ENCODE measurements at places on chromosomes 5 and 9.

GRCh38 chr9:72193478-72193881 lies 44.2 kb downstream of the GDA start:
- DNase-seq, result no peak

- no peak for DNase-seq
These were observed 20.6 kb upstream of the OMD start for GRCh38 chr9:92444841-92445240.

DNA sequence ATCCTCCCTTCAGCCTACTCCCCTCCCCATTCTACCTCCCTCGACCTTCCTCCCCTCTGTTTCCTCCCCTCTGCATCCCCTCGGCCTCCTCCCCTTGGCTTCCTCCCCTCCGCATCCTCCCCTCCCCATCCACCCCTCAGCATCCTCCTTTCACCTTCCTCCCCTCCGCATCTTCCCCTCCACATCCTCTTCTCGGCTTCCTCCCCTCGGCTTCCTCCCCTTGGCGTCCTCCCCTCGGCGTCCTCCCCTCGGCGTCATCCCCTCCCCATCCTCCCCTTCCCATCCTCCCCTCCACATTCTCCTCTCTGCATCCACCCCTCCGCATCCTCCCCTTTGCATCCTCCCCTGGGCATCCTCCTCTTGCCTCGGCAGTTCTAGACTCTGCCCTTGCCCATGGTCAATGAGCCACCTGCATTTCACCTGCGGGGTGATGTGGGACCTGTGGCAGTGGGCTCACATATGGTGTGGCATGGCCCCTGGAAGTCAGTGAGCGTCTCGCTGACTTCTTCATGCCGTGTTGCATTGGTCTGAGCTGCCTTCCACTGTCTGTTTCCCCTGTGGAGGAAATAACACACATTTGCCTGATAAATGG lies 113.0 kb downstream of the WNK2 start:
- DNase-seq, result no peak

- DNase-seq, result no peak
These were observed 27.6 kb downstream of the ACTL7A start for GRCh38 chr9:108889649-108890067.

GRCh38 chr9:88198341-88198807 lies 60.1 kb upstream of the SPATA31C2 start:
- no peak for DNase-seq

DNA sequence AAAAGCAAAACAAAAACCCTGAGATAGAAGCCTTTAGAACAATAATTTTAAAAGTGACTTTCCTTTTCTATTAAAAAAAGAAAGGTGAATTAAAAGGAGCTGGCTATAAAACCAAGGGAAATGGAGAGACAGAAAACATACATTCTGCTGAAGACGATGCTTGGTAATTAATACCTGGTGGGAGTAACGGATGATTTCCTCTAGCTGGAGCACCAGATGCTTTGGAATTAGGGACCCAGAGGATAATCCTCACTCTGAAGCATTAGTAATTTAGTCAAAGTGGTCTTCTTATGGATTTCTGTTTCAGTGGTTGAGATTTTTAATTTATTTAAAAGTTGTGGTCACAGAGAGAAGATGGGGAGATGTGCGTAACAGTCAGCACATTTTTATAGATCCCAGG lies 982.5 kb downstream of the TLE4 start:
- no peak for DNase-seq

DNA sequence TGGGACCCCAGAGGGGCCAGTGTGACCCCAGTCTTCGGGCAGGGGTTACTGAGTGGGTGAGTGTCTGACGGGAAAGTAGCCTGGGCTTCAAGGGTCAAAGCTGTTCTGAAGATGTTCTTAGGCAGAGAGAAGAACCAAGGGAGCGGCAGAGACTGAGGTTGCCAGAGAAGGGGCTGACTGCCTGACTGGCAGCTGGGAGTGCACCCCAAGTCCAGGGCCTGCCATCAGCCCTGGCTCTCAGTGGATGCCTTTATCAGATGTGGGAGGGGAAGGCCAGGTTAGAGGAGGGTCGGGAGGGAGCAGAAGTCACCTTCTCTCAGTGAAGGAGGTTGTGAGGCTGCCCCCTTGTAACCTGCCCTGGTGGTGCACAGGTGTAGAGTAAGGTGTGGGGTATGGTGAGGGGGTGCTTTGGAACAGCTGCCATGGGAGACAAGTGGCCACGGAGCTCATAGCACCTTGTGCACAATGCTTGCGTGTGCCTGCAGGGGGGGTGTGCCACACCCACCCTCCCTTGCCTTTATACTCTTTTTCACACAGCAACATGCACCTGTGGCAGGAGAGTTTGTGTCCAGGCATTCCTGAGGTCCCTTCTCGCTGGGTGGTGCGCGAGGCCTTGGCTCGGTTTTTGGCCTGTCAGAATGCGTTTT lies 18.9 kb downstream of the RALGPS1 start:
- DNase-seq, result no peak

GRCh38 chr9:4936823-4937222 lies 48.2 kb upstream of the JAK2 start:
- no peak for DNase-seq

DNA sequence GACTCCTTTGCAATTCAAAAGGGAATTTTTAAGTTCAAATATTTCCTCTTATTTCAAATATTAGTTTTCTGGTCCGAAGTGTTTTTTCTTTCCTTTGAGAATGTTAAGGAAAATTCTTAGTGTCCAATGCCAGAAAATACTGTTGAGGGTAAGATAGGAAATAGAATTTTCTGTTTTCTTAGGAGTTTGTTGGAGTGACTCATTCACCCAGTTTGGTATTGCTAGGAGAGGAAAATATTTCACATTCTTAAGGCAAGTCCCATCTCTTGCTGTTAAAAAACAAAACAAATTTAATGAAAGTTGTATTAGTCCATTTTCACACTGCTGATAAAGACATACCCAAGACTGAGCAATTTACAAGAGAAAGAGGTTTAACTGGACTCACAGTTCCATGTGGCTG lies 349.2 kb upstream of the ADAMTSL1 start:
- no peak for DNase-seq

DNA sequence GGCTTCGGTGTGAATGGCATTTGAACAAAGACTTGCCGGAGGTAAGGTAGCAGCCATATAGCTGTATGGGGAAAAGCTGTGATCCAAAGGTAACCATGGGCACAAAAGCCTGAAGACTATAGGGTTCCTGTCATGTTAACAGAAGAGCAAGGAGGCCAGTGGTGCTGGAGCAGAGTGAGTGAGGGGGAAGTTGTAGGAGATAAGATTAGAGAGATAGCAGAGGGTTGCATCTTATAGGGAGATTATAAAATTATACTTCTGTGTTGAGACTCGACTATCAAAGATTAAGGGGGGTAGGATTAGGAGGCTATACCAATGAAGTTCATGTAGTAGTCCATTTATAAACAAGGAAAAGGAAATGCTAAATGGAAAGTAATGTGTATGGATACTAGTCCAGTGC lies 3.3 kb downstream of the NCBP1 start:
- no peak for DNase-seq

DNA sequence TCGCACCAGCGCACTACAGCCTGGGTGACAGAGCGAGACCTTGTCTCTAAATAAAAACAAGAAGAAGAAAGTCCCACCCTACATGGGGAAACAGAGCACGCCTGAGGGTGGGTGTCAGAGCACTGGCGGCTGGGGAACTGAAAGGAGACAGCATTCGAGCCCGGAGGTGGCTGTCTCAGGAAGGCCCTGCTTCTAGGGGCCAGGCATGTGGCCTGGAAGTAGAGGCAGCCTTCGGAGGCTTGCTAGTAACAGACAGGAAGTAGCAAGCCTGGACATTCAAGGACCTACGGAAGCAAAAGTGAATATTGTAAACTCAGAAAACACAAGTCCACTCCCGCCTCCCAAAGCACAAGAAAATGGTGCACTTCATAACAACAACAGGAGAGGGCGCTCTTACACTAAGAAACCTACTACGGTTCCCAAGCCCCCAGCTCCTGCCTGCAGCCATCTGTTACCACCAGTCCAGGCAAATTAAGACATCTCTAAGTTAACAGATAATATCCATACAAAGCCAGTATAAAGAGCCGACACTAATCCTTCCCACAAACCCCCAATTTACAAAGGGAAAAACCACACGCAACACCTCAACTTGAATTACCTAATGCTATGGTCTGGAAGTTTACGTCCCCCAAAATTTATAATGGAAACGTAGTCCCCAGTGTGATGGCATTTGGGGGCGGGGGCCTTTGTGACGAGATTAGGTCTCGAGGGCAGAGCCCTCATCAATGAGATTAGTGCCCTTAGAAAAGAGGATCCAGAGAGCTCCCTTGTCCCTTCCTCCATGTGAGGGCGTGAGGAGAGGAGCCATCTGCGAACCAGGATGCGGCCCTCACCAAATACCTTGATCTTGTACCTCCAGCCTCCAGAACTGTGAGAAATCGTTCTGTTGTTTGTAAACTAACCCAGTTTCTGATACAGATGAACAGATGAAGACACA lies 7.7 kb downstream of the RASGEF1C start:
- DNase-seq, result no peak

DNA sequence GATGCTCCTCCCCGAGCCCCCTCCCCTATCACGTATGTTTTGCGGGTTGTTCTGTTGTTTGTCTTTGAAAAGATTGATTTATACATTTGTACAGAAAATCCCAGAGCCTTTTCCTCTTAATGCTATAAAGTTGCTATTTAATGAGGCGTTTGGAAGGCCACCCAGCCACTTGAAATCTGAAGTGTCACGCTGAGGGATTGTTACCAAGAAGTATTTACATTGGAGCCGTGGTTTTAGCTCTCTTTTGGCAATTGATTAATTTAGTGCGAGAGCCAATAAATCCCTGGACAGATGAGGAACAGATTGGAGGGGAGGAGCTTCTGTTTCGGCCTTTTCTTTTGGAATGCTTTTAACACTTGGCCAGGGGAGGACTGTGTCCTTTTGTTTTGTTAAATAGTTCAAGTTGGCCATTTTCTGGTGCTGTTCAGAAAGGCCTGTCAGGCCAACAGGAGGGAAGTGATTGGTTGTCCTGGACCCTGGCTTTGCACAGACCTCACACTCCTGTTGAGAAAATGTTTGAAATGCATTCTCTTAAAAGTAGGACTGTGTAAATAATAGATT lies 250.2 kb downstream of the PDZD2 start:
- peak; percentile 76 for DNase-seq

Measured in renal cortex interstitium (tissue), 15 donors.